ENCODE measurements at places on chromosomes 1 and 21.

GRCh38 chr1:59520827-59521418 is 224.0 kb downstream of the FGGY start:
- DNase-seq, result no peak

DNA sequence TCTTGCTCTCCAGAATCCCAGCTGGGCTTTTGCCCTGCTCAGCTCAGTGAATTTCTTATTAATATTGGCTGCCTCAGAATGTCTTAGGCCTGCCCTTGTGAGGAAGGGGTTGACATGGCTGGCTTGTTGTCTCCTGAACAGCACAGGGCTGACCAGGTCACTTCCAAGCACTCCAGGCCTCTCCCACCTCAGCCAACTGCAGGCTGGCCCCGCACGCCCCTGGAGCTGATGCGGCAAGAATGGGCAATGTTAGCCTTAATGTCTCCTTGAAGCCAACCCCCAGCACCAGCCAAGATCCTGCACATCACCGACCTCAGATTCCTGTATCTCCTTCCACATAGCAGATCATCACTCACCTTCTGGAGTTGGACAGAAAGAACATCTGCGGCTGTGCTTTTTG is 598.6 kb downstream of the AJAP1 start:
- DNase-seq, result no peak

- DNase-seq, result no peak
Measured at GRCh38 chr21:46486481-46487126, 27.9 kb downstream of the DIP2A start.

GRCh38 chr1:23745515-23745914 is 2.2 kb downstream of the ELOA start:
- DNase-seq, result no peak

DNA sequence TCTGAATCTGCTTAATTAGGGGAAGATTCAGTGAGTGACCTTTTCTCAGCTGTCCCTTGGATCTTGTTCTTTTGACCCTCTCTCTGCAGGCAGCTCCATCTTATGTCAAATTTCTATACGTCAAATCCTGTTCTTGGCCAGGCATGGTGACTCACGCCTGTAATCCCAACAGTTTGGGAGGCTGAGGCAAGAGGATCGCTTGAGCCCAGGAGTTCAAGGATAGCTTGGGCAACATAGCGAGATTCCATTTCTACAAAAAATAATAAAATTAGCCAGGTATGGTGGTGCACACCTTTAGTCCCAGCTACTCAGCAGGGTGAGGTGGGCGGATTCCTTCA is 12.3 kb upstream of the CDC42 start:
- no peak for DNase-seq

DNA sequence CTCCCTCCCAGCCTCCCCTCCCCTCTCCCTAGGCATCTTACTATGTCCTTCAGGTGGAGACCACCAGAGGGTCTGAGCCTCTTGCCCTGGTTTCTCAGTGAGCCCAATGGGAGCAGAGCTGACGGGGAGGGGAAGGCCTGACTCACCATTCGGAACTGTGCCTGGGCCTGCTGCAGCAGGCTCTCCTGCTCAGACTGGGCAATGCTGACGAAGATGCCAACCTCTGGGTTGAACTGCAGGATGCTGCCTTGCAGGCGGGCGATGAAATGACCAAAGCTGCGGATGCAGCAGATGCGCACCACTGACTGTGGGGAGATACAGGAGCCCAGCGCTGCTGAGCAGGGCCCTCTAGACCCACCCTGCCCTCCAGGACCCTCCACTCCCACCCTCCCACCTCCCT is 11.0 kb upstream of the PAQR6 start:
- no peak for DNase-seq

- DNase-seq, result no peak
Measured at GRCh38 chr1:7940745-7941436, at the start of gene TNFRSF9. Gene TNFRSF9 (minus strand): TSS chr1:7940839. CDS start chr1:7939994, 845 bp downstream.

GRCh38 chr1:171740356-171740863 is 1.5 kb downstream of the VAMP4 start:
- DNase-seq, result no peak

DNA sequence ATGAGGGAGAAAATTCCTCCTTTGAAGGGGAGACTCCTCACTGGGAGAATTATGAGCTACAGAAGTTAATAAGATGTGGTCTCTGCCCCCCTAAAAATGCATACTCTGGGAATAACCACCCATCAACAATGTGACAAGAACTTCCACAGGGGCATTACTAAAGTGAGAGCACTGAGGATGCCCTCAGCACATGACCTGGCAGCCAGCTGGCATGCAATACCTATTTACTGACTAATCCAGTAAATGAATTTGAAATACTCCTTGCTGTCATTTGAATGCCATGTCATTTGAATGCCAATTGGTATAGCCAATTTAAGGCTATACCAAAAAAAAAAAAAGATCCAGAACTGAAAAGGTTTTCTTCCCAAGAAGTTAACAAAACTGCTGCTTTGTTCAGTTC is 30.8 kb downstream of the PLPP3 start:
- DNase-seq, result no peak

DNA sequence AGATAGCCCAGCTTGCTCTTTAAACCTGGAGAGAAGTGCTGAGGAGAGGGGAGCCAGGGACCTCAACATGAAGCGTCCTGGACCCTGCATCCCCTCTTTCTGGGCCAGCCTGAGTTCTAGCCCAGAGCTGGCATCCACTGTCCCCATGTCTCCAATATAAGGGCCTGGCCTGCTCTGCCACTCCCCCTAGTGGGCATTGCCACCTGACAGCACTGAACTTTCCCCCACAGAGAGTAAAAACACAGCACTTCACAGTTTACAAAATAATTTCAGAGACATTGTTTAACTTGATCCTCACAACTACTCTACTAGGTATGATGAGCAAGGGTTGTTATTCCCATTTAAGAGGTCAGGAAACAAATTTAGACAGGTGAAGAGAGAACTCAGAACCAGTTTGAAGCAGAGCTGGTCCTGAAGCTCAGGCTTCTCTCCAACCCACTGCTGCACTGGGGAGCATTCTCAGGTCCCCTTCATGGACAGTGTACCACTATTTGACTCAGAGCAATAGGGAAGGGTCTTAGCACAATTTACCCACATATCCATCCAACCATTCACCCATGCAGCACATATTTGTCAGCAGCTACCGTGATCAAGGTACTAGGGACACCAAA is 151.2 kb downstream of the DMRTA2 start:
- DNase-seq, result peak; percentile 79

- peak; percentile 56 for DNase-seq
Measured at GRCh38 chr1:171742577-171742922, 685 bp upstream of the VAMP4 start.

DNA sequence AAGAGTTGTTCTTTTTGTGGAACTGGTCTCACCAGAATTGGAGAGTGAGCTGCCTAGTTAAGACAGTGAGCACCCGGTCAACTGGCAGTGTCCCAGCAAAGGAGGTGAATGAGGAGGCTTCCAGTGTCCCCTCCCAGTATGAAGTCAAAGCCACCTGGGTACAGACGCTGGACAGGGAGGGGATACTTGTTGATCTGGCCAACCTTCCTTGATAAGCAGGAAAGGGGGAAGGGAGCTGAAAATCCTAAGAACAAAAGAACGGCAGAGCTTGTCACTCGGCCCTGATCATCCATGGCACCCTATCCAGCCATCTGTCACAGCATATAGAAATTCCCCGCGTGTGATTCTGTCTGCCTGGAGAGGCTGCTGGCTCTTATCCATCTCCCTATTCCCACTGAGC is 91.5 kb downstream of the SSBP3 start:
- DNase-seq, result peak; percentile 62

DNA sequence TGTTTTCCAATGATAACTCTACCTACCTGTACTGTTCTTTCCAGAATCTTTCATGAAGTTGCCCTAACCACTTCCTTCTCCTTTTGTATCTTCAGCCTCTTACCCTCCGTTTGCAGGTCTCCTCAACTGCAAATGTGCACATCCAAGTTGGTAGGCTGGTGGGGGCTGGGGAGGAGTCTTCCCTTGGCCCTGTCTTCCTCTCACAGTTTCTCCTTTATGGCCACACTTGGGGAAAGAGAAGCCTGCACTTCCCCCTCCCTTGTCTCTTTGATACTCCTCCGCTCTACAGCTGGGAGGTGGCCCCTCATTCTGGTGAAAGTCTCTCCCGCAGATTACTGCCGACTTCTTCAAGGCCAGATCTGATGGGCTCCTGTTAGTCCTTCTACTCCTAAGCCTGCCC is 26.9 kb upstream of the GPR88 start:
- DNase-seq, result no peak

- no peak for DNase-seq
Measured at GRCh38 chr1:186202271-186202764, 172.7 kb downstream of the TPR start.

DNA sequence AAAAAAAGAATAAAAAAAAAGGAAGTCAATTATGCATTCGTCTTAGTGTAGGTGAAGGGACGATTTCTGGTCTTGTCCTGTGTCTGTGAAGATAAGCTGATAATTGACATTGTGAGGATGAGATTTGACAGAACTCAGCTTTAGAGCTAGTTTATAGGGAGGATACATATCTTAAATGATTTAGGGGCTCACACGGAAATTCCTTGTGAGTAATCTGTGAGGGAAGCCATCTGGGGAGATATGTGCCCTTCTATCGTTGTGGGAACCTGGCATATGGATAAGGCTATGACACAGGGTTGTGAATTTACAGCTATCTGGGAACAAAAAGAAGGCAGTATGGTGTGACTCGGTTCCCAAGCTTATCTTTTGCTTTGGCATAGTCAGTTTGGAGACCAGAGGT is 71.1 kb downstream of the RABGAP1L start:
- DNase-seq, result no peak

DNA sequence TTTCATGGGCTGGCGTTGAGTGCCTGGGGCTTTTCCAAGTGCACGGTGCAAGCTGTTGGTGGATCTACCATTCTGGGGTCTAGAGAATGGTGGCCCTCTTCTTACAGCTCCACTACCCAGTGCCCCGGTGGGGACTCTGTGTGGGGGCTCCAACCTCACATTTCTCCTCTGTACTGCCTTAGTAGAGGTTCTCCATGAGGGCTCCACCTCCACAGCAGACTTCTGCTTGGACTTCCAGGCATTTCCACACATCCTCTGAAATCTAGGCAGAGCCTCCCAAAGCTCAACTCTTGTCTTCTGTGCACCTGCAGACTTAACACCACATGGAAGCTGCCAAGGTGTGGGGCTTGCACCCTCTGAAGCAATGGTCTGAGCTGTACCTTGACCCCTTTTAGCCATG is 82.1 kb downstream of the CCDC18 start:
- DNase-seq, result no peak

DNA sequence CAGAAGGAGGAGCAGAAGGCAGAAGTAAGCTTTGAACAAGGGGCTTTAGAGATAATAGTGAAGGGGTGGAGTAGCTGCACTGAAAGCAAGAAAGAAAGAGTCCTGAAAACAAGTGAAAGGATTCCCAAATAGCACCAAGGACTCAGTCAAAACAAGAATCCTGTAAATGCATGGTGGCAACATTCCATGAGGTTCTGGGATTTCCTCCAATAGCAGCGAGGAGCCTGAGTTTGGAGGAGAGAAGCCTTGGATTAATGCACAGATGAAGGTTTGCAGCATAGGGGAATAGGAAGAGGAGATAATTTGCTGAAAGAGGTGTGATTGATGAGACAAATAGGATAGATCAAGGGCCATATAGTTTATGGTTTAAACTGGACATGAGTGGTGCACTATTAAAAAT is 10.9 kb downstream of the KRTAP22-2 start:
- no peak for DNase-seq

GRCh38 chr1:97508653-97509218 is 412.1 kb downstream of the DPYD start:
- DNase-seq, result no peak

DNA sequence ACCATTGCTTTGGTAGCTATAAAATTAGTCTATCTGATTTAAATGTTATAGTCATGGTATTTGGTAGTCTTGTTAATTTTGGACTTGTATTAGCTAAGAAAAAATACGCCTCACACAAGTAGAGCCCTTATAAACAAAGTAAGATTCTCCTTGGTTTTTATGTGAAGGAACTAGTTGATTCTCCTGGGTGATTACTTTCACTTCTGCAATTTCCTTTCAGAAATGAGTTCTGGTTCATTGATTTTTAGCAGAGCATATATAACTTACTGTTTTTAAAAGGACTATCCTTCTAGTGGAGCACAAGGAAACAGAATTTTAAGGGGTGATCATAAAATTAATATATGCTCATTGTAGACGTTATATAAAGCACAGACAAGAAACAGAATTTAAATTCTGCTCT is 120.1 kb downstream of the BACH1 start:
- no peak for DNase-seq

DNA sequence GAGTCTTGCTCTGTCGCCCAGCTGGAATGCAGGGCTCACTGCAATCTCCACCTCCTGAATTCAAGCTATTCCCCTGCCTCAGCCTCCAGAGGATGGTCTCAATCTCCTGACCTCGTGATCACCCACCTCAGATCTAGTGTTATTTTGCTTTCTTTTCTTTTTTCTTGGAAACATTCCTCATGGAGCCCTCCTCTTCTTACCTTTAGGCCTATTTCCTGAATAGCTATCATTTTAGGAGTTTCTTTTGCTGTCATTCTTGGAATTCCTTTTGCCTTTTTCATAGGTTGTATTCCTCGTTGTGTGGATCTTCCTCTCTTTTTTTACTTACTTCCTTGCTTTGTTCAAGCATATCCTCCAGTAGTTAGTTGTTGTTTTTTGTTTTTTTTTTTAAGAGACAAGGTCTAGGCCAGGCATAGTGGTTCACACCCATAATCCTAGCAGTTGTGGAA is 173.8 kb downstream of the RASAL2 start:
- no peak for DNase-seq

DNA sequence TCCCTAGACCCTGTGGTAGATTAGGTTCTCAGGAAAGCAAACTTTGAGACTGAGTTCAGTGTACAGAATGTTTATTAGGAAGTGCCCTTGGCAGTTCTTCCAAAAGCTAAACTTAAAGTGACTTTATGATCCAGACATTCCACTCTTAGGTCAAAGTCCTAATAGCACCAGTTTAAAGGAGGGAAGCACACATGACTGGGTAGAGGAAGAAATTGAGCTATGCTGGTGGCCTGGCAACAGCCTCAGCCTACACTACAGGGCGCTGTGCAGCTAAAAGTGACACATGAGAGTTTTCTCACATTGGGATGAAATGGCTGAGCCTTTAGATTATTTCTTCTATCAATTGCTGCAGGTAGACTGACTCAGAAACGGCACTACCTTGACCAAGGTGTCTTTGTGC is 280.4 kb downstream of the BRINP2 start:
- DNase-seq, result no peak

DNA sequence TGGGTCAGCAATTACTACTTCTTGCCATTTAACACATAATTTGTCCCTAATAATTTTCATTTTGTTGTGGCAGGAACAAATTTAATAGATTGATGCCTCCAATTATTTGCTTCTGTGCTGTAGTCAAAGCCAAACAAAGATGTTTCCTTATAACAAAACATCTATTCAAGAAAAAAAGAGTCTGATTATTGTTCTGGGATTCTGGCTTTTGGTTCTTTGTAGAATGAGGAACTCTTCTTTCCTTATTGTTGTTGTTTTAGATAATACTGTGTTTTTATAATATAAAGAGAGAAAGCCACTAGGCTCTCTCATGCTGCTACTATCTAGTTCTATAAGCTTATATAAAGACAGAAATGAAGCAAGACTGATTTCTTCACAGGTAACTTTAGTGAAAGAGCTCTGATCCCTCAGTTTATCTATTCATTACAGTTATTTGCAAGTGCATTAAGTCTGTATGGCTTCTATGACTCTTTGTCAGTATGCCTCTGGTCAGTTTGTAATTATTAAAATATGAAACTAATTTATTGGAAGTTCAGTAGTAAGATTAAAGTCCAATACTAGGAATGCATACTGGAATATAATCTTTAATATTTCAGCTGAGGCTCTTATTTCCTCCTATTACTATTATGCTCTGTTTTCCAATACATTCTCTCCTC is 37.4 kb downstream of the PRKACB start:
- no peak for DNase-seq
